ENCODE measurements at places on chromosomes 7 and 10. TPM values are rescaled to one million over a fixed set of nuclear protein-coding genes. Genes with fewer than 3 reads are reported as not detected.

Gene SLC26A5
- not detected for total RNA-seq

GRCh38 chr7:155280446-155281397 lies 17.0 kb upstream of the INSIG1 start:
- DNase-seq: no peak

GRCh38 chr10:12649012-12649584 lies 299.8 kb downstream of the CAMK1D start:
- no peak for DNase-seq

Gene FKBP14
- total RNA-seq: 4.3 TPM

Gene TYW1
- 22.9 TPM for total RNA-seq

Gene GAD2
- not detected for total RNA-seq

GRCh38 chr7:156999958-157000726 lies 10.3 kb downstream of the MNX1 start:
- no peak for DNase-seq

GRCh38 chr10:21526188-21526859 lies 842 bp upstream of the SKIDA1 start:
- DNase-seq: peak; percentile 60

GRCh38 chr7:32070051-32070405 lies 179 bp downstream of the PDE1C start:
- DNase-seq: no peak

Gene LRCH4
- 313 TPM for total RNA-seq

- no peak for DNase-seq
These were observed 5.2 kb upstream of the OTUD1 start for GRCh38 chr10:23433701-23434100.

- no peak for DNase-seq
These were observed 181.4 kb downstream of the AKR1D1 start for GRCh38 chr7:138257459-138258196.
